ENCODE measurements at places on chromosomes 1 and 21.

- no peaks in the 10 kb centered on the region for H3K36me3 ChIP-seq
- no peak overlapping the region for H3K4me3 ChIP-seq
- H3K27ac ChIP-seq = no peak overlapping the region
- H3K4me1 ChIP-seq = no peaks in the 10 kb centered on the region
- no peaks in the 10 kb centered on the region for H3K27me3 ChIP-seq
Observed at GRCh38 chr1:206850401-206850800, 15.0 kb upstream of the IL20 start.

GRCh38 chr1:154442006-154442740 lies 37.0 kb downstream of the IL6R start:
- no peak for DNase-seq
- peak overlapping the region; percentile 72 for H3K27ac ChIP-seq
- peaks cover 45% of the 10 kb centered on the region for H3K36me3 ChIP-seq
- peaks cover 41% of the 10 kb centered on the region for H3K4me1 ChIP-seq
- H3K4me3 ChIP-seq = no peak overlapping the region
- H3K27me3 ChIP-seq = no peaks in the 10 kb centered on the region

DNA sequence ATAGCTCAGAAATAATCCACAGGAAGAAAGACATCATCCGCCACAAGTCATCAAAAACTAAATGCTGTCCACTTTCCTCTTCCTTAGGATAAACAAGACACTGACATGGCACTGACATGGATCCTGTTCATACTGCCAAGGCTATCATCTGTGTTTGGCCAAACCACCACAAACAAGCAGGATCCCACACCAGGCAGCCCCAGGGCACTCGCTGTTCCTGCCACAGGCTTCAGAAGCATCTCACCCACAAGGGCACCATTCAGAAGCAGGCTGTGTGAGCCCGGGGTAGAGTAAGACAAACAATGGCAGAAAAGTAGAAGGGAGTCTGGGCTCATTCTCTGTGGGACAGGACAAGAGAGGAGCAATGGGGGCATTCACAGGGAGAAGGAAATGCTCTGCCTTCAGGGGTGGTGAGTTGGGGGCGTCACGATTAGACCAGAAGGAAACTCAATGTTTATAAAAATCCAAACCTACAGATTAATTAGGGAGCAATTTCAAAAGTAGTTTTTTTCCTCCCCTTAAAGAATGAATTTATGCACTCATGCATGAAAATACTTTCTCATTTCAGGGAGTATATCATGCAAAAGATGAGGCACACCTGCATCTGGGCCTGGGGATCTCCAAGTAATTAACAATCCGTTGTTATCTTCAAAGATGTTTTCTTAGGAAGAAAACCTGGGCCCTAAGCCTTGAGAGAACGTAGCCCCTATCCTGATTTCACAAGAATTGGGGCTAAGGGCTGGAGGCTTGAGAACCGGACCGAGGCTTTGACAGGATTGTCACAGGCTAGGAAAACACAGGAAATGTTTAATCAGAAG lies 43.3 kb upstream of the ATP1A1 start:
- H3K4me3 ChIP-seq = no peak overlapping the region
- H3K27me3 ChIP-seq = no peaks in the 10 kb centered on the region
- no peak for DNase-seq
- H3K4me1 ChIP-seq = peaks cover under 1% of the 10 kb centered on the region
- peak overlapping the region; percentile 55 for H3K27ac ChIP-seq

GRCh38 chr1:204274446-204274845 lies 60.7 kb upstream of the GOLT1A start:
- H3K4me3 ChIP-seq = no peak overlapping the region
- no peak overlapping the region for H3K27ac ChIP-seq
- H3K27me3 ChIP-seq = no peaks in the 10 kb centered on the region
- DNase-seq = no peak
- peaks cover 9% of the 10 kb centered on the region for H3K4me1 ChIP-seq

- H3K4me1 ChIP-seq = peaks cover 13% of the 10 kb centered on the region
- H3K27me3 ChIP-seq = no peaks in the 10 kb centered on the region
- H3K27ac ChIP-seq = peak overlapping the region; percentile 30
- DNase-seq = no peak
- peak overlapping the region; percentile 65 for H3K4me3 ChIP-seq
Observed at GRCh38 chr1:6391951-6392808, 1.4 kb downstream of the ACOT7 start.

GRCh38 chr1:2273401-2274090 lies 45.4 kb downstream of the SKI start:
- H3K4me3 ChIP-seq = no peak overlapping the region
- no peak for DNase-seq
- H3K4me1 ChIP-seq = peaks cover 88% of the 10 kb centered on the region
- peaks cover 6% of the 10 kb centered on the region for H3K36me3 ChIP-seq
- no peaks in the 10 kb centered on the region for H3K27me3 ChIP-seq

- H3K4me1 ChIP-seq = no peaks in the 10 kb centered on the region
- no peaks in the 10 kb centered on the region for H3K27me3 ChIP-seq
- H3K36me3 ChIP-seq = no peaks in the 10 kb centered on the region
- H3K4me3 ChIP-seq = no peak overlapping the region
- H3K27ac ChIP-seq = no peak overlapping the region
- DNase-seq = no peak
Observed at GRCh38 chr1:189834813-189835212, 642.9 kb downstream of the BRINP3 start.

DNA sequence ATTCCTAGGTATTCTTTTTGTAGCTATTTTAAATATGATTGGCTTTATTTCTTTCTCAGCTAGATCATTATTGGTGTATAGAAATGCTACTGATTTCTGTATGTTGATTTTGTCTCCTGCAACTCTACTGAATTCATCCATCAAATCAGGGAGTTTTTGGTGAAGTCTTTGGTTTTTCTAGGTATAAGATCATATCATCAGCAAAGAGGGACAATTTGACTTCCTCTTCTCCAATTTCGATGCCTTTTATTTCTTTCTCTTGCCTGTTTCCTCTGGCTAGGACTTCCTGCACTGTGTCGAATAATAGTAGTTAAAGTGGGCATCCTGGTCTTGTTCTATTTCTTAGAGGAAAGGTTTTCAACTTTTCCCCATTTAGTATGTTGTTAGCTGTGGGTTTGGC lies 27.5 kb upstream of the PRKACB start:
- H3K36me3 ChIP-seq = no peaks in the 10 kb centered on the region
- H3K27me3 ChIP-seq = no peaks in the 10 kb centered on the region
- H3K4me3 ChIP-seq = no peak overlapping the region
- no peak for DNase-seq
- no peaks in the 10 kb centered on the region for H3K4me1 ChIP-seq

DNA sequence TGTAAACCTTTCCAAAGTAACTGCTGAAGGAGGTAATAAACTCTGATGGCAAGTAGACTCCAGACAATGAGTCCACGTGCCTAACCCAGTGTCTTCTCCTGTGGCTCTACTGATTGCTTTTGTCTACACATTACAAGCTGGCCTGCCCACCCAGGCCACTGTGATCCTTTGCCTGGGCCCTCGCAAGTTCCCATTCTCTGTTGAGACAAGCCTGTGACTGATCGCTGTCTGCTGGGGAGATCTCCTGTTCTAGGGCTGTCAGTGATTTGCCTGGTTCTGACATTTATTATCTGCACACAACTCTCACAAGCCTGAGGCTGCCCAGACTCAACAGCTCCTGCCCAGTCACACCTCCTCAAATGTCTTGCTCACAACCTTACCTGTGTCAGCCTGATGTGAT lies 81.4 kb downstream of the CYYR1 start:
- no peak for DNase-seq
- no peak overlapping the region for H3K27ac ChIP-seq
- no peaks in the 10 kb centered on the region for H3K4me1 ChIP-seq
- no peaks in the 10 kb centered on the region for H3K27me3 ChIP-seq
